ENCODE measurements at places on chromosomes 12 and 14.

GRCh38 chr14:52877628-52878027, 73.2 kb downstream of the FERMT2 start:
- no peak for DNase-seq

- DNase-seq = no peak
These were observed 177.1 kb downstream of the RMST start for GRCh38 chr12:97639702-97640101.

GRCh38 chr14:26917086-26917485, 319.3 kb upstream of the NOVA1 start:
- peak; percentile 50 for DNase-seq

DNA sequence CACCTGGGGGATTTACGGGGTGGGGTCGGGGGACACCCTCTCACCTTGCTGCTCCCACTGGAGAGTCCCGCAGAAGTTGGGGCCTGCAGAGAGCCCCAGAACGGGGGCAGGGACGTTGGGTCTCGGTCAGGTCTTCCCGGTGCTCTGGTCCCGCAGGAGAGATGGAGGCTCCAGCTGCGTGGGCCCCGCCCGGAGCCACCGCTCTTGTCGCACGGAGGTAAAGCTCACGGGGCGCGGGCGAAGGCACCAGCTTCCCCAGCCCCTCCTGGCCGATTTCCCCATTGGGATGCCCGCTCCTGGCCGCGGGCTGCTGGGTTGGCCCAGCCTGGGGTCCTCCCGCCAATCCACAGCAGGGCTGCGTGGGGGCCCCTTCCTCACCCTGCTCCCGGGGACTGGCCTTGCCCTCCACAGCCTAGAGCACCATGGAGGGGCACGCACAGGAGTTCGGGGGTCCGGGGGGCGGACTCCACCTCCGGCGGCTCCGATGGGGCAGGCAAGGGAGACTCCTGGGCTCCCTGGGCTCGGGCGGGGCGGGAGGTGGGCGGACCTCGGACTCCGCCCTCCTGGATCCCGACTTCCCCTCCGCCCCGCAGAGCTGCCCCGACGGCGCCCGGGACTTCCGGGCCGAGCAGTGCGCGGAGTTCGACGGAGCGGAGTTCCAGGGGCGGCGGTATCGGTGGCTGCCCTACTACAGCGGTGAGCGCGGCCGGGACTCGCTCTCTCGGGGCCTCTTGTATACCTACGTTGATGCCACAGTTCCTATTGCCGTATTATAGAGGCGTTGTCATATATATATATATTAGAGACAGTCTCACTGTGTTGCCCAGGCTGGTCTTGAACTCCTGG, 8.4 kb downstream of the PAPLN start:
- peak; percentile 40 for DNase-seq

DNA sequence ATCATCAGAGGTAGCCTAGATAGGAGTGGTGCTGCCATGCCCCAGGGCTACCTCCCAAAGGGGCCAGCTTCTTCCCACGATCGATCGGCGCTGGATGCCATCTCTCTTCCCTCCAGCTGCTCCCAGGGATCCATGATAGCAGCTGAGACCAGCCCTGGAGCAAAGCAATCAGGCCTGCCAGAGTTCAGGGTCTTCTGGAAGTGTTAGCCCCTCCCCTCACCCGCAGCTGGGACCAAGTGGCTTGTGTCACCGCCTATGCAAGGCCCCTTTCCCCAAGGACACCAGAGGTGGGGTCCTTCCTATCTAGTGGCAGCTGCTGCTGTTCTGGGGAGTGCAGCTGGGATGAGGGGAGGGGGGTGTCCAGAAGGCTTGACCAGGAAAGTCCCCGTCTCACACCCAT, 87.0 kb downstream of the IRF2BPL start:
- no peak for DNase-seq

- DNase-seq = no peak
These were observed 171.4 kb downstream of the PHETA1 start for GRCh38 chr12:111197376-111197944.
